ENCODE measurements at places on chromosomes 4 and X.
A peak's percentile ranks its signal among the peaks of the same experiment; 100 is the strongest.

GRCh38 chrX:52271206-52271605 lies 86.5 kb downstream of the MAGED4 start:
- DNase-seq, result peak; percentile 1

- no peak for DNase-seq
These were observed 496.5 kb upstream of the LCORL start for GRCh38 chr4:18518098-18518497.

DNA sequence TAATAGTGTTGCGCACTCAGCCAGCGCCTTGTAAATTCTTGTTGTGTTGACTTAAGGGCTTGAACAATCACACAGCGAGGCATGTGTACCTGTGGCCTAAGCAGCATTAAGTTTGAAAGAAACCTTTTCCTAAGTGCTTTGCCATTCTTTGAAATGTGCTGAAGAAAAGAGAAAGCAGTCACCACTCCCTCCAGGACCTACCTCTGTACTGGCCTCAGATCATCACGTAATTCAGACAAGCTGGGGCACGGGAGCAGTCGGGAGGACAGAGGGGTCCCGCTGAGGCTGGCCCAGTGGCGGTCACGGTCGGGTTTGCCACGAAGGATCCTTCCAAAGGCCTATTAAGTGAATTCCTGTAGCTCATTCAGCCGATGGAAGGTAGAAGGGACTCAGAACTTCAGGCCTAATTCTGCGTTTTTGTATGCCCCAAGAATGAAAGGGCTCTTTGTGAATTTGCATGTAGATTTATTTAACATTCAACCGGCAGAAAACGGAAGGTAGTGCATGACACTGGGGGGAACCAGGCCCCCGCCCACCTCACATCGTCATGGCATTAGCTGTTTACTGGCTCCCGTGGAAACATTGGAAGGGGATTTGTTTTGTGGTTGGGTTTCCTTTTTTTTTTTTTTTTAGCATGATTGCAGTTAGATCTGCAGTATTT lies 106.3 kb downstream of the TRAPPC11 start:
- no peak for DNase-seq

DNA sequence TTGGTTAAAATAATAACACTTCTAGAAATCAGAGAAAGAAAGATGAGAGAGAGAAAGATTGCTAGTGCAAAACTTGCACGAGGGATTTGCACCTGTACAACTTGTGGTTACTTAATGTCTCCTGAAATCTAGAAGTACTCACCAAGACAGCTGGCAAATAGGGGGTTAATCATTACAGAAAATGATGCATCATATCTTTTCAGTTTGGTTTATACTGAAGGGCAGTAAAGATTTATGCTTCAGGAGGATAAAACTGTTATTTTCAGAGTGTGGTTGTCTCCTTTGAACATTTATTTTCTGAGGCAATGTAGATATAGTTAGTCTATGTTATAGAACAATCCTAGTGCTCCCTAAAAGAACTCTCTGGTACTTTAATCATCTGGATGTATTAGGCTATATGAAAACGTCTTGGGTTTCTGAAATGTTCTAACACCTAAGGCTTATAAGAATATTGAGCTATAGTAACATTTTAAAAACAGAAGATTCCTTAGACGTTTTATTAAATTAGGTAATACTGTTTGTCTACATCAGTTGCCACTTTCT lies 13.3 kb downstream of the ATOH1 start:
- DNase-seq, result no peak

- no peak for DNase-seq
These were observed 3.6 kb upstream of the TDO2 start for GRCh38 chr4:155899891-155900290.

GRCh38 chr4:52251864-52252263 lies 200.8 kb downstream of the SPATA18 start:
- peak; percentile 23 for DNase-seq

- no peak for DNase-seq
These were observed 84.6 kb downstream of the TSPAN5 start for GRCh38 chr4:98573791-98574190.

DNA sequence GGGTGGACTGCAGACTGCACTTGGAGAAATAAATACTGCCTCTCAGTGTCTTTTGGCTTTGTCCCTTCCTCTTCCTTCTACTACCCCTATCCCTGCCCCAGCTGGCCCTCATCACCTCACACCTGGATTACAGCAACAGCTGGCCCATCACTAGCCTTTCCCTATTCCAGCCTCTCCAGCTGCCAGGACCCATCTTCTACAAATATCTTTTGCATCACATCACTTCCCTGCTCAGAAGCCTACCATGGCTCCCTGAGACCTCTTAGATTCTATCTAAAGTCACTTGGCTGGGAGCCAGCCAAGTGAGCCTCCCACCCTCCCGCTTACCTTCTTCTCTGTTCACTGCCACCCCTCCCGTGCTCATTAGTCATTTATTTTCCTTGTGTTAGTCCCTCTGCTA lies 66.8 kb downstream of the TSC22D3 start:
- DNase-seq, result no peak

GRCh38 chr4:169099771-169100180 lies 89.7 kb upstream of the CBR4 start:
- no peak for DNase-seq

- no peak for DNase-seq
These were observed 31.3 kb downstream of the TRIML2 start for GRCh38 chr4:188078116-188078515.

GRCh38 chr4:128225148-128225547 lies 62.5 kb downstream of the PGRMC2 start:
- DNase-seq, result no peak

GRCh38 chrX:39117101-39117500 lies 315.8 kb downstream of the MID1IP1 start:
- DNase-seq, result no peak

GRCh38 chrX:49177338-49177833 lies 5.7 kb downstream of the PLP2 start:
- peak; percentile 25 for DNase-seq

DNA sequence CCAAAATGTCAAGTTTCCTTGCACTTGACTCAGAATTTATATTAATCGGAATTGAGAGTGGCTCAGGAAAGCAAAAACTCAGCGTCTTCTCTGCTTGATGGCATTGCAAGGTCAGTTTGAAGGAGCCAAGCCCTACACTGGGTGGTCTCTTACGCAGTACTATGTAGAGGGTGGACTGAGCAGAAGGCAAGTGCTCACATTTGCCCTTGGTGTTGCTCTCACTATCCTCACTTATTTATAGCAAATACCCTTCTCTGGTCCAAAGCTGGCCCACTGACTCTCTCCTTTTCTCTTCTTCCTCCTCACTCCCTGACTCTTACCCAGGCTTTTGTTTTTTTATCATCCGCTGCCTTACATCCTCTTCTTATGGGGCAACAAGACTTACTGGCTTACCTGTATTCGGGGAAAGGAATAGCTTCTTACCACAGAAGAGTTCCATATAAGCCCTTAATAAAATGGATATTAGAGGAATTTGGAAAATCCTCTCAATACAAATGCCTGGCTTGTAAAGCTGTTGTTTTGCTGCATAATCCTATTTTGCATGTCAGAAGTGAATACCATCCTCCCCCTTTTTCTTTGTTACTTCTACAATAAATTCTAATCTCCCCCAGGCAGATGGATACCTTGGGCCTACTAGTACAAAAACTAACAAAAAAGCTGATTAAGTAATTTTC lies 24.8 kb upstream of the GATB start:
- no peak for DNase-seq

- DNase-seq, result no peak
These were observed 193.2 kb downstream of the COMMD8 start for GRCh38 chr4:47270201-47270888.

DNA sequence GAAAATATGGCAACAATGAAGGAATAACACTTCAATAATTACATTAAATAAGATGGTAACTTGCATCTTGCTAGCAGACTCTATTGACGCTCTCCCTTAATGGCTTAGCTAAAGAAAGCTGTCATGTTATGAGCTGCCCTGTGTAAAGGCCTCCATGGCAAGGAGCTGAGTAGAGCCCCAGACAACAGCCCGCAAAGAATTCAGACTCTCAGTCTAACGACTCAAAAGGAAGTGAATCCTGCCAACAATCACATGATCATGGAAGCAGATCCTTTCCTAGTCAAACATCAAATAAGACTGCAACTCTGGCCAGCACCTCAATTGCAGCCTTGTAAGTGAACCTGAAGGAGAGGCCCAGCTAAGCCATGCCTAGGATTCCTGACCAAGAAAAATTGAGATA lies 157.6 kb downstream of the MAB21L2 start:
- DNase-seq, result peak; percentile 31

DNA sequence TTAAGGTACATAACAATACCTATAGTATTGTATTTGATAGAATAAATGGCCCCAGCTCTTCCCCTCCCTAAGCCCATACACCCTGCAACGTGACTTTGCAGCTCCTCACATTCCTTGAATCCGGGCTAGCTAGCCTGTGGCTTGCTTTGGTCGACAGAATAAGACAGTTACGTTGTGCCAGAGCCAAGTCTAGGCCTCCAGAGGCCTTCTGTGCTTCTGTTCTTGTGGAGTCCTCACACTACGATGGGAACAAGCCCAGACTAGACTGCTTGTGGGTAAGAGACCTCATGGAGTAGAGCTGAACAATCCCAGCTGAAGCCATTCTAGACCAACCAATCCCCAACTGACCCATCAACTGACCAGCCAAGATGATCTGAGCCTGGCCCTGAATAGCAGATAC lies 102.4 kb upstream of the PLAC1 start:
- no peak for DNase-seq

DNA sequence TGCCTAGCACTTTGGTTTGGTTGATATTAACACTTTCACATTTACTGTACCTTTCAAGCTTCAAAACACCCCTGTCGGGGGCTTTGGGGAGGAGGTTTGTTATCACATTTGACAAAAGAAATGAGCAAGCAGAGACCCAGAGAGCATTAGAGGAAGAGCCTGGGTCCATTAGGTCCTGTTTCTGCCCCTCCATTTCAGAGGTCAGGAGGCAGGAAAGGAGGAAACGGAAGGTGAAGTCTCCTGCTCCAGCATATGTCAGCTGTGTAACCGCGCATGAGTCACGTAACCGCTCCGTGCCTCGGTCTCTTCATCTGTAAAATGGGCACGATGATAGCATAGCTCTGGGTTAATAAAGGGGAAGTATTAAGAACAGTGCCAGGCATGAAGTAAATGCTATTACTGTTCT lies 201.9 kb upstream of the BCOR start:
- DNase-seq, result no peak

DNA sequence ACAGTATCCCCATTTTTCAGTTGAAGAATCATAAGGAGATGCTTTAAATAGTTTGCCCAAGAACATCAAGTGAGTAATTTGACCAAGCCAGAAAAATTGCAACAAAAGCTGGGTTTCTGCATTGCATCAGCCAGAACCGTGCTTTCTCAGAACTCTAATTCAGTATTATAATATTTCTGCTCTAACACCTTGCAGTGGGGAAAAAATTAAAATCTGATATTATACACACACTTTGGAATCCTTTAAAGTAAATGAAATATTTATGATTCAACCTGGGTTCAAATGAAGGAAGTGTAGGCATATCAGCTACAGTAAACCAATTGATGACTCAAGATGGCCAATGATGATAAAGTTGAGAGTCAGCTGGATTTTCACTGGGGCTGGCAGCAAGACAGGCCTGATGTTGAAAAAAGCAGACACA lies 387.6 kb upstream of the ZFP42 start:
- DNase-seq, result peak; percentile 47

DNA sequence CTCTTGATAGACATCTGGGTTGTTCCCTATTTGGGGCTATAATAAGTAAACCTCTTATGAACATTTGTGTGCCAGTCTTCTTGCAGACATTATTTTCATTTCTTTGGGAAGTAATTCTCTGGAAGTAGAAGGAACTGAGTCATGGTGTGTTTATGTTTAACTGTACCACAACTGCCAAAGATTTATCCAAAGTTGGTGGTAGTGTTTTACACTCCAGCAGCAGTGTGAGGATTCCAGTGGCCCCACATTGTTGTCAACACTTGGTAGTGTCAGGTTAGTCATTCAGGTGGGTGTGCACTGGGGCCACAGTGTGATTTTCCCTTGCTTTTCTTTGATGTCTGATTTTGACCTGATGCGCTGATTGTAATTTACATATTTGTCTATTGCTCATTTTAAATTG lies 5.0 kb upstream of the UVSSA start:
- no peak for DNase-seq

GRCh38 chr4:148770848-148771247 lies 328.6 kb upstream of the NR3C2 start:
- peak; percentile 29 for DNase-seq

DNA sequence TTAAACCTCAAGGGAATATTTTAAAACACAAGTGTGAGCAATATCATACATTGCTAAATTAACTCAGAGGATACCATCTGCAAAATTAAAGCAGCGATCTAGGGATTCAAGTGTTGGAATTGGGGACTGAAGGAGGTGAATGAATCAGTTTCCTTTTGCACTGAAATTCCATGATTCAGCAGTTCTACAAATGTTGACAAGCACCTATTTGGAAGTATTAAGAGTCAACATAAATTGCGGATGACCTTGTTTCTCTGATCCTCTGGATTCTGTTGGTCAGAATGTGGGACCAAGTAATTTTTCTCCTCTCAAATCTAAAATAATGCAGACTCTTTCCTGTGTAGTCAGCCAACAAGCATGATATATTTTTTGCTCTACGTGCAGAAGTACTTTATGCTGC lies 78.8 kb downstream of the LDB2 start:
- DNase-seq, result no peak

- DNase-seq, result no peak
These were observed 223.4 kb downstream of the FAM47B start for GRCh38 chrX:35166023-35166422.

DNA sequence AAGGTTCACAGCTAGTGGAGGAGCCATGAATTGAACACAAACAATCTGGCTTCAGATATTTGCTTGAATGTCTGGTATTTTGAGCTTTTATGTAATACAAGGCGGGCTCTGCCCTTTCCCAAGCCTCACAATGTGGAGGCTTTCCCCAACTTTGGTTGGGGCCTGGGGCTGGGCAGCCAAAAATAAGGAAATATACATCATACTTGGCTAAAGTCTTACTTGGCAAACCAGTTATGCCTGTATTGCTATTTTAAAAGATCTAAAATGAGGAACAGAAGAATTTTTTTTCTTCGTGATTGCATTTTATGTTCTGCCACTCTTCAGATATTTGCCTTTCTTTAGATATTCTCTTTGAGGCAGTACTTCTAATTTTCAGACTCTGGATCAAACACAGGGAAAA lies 26.1 kb downstream of the ARFIP1 start:
- DNase-seq, result no peak

DNA sequence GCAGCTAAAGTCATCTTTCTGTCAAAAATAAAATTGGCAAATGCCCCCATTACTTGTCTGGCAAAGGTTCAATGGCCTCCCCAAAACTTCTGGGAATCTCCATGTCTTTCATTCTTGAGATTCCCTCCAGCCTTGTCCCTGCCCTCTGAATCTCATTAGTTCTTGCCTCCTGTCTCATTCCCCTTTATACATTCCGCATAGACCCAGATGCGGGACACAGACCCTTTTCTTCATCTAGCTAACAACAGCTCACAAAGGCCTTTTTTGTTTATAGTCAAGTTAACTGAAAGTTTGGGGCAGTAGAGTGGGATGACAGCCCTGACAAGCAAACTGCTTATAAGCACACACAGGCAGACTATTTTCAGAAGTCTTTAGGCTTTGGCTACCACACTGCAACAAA lies 306.1 kb upstream of the FAM241A start:
- no peak for DNase-seq

GRCh38 chrX:6382284-6382683 lies 152.6 kb downstream of the VCX3A start:
- no peak for DNase-seq

- DNase-seq, result no peak
These were observed 55.9 kb downstream of the STOX2 start for GRCh38 chr4:183960962-183961541.

- DNase-seq, result no peak
These were observed 112.9 kb downstream of the IRF2 start for GRCh38 chr4:184361443-184361842.

Measured in HT1080 (cell line).